ENCODE measurements at places on chromosomes 11 and 22.
A peak's percentile ranks its signal among the peaks of the same experiment; 100 is the strongest.

- no peak for DNase-seq
Observed at GRCh38 chr22:38042488-38042790, 14.8 kb upstream of the PICK1 start.

GRCh38 chr11:73760135-73760678 is 667 bp downstream of the RAB6A start:
- DNase-seq: peak; percentile 85

DNA sequence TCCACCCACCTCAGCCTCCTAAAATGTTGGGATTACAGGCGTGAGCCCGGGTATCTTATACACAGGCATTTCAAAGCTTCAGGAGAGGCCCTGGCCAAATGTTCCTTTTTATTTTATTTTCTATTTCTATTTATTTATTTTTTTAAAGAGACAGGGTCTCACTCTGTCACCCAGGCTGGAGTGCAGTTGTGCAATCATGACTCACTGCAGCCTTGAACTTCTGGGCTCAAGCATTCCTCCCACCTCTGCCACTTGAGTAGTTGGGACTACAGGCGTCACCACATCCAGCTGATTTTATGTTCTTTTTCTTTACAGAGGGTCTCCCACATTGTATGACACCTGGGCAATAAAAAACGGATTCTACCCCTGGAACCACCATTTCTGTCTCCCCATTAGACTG is 71.2 kb downstream of the FBXO7 start:
- peak; percentile 63 for DNase-seq

DNA sequence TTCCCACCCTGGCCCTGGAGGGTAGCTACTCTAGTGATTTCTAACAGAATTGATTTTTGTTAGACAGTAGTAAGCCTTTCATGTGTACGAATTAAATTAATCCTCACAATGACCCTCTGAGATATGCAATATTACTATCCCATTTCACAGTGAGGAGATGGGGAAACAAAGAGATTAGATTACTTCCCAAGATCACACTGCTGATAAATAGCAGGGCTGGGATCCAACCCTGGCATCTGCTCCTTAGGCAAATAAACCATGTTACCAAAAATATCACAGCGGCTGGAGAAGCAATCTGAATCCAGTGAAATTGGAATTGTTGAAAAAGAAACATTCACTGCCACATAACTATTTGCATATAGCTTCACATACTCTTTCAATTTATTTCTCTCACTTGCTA is 12.8 kb upstream of the CAVIN3 start:
- no peak for DNase-seq

DNA sequence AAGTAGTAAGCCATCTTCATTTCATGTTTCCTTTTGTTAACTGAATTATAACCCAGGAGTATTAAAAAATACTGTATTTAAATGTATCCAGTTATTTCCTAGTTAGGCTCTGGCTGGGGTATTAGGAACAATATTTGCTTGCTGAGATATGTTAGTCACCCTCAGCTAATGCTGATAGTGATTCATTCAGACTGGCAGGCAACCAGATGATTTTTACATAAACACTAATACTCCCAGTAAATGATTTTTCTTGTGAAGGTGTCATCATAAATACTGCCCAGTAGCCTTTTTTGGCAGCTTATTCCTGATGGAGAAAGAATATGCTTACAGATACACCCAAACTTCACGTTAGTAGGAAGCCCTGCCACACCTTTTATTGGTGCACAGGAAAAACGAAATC is 8.1 kb downstream of the YWHAH start:
- DNase-seq: no peak

- no peak for DNase-seq
Observed at GRCh38 chr22:23119494-23120414, 22.0 kb downstream of the RSPH14 start.

DNA sequence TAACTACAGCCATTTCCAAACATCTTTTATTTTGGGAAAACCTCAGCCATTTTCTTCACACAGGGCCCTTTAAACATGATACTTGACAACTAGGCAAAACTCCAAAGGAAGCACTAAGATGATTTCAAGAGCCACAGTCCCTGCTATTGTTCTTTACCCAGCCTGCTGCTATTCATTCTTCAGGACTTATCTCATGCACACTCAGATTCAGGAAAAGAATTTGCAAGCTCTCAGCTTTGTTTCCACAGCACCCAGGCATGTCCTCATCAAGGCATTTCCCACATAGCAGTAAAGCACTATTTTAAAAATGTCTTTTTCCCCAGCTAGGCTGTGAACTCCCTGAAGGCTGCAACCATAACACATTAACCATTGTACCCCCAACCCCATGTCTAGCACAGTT is 609.3 kb upstream of the CCDC90B start:
- no peak for DNase-seq

DNA sequence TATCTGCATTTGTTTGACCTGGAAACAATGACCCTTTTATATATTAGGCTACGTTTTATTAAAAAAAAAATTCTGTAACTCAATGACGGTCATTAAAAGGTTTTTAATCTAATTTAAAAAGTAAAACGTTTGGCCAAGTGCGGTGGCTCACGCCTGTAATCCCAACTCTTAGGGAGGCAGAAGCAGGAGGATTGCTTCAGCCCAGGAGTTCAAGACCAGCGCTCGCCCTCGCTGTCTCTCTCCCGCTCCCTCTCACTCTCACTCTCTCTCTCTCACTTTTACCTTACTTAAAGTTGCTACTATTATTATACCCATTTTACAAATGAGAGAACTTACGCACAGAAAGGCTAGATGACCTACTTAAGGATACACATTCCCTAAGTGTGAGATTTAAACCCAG is 814 bp upstream of the NARS2 start:
- DNase-seq: no peak

DNA sequence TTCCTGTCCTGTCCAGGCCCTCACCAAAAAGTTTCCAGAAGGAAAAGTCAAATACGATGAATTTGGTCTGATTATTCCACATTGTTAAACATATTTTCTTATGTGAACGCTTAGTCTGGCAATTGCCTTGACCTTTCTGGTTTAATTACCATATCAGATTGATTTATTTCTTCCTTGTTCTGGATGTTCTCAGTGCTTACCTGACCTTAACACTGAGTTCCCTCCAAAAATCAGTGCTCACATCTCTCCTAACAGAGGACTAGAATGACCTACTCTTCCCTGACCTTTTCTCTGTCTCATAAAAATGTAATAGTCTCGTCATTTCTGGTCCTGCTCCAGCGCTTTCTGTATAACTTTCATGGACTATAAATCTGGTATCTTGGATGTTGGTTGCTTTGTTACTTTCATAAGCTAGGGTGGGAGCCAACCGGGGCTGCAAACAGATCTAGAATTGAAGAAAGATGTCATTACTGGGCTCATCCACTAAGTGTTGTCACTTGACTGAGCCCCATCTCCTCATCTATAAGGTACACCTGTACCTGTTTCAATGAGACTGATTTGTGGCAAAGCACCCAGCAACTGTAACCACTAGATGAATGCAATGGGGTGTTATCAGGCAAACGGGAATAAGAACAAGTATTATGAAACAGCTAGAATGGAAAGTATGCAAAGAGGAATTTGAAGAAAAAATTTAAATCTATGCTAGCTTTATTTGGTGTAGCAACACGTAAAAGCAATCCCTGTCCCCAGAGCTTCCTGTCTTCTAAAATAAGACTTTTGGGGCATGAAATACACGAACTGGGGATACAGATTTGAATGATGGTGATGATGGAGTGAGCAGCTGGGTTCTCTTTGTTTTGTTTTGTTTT is 2.4 kb downstream of the FADS2 start:
- DNase-seq: peak; percentile 28

GRCh38 chr22:32396746-32397145 is 15.3 kb downstream of the RTCB start:
- no peak for DNase-seq

DNA sequence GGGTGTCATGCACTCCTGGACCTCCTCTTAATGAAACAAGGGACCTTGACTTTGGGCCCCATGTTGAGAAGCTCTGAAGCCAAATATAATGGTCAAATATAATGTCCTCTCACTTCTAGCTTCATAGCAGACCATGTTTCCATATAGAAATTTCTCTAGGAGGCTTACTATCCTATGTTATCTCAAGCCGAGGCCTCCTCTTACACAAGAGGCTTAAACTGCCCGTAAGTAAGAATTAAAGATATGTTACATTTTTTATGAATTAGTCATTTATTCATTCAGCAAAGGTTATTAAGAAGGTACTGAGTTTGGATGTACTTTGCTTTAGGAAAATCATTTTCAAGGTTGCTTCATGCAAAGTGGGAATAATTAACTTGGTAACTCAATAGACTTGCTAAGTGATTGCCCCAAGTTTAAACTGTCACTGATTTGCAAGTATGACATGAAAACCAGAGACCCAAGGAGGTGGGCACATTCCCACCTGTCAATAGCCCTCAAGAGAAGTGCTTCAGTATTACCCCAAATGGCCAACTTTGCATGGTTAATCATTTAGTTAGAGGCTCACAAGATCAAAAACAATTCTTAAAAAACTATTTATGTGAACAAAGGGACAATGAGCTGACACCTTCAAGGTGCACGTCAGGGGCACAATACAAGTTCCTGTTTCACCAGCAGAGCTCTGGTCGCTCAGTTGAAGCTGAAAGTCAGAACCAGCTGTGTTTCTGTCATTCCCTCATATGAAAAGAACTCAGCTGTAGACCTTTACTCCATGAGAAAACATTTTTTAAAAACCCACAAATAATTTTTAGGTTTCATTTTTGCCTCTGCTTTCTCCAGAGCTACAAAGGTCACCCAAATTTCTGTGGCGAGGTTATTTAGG is 20.9 kb downstream of the BDNF start:
- DNase-seq: no peak

All from OCI-M1 (cell line).